ENCODE measurements at places on chromosomes 5 and 9. TPM values are rescaled to one million over a fixed set of nuclear protein-coding genes. Genes with fewer than 3 reads are reported as not detected.

Gene MEIKIN
- total RNA-seq = not detected

- DNase-seq = no peak
Measured at GRCh38 chr5:123599171-123599570, 87.2 kb downstream of the CSNK1G3 start.

- no peak for DNase-seq
Measured at GRCh38 chr9:93173365-93174051, 10.4 kb upstream of the WNK2 start.

- no peak for DNase-seq
Measured at GRCh38 chr5:1523480-1523792, 324 bp downstream of the LPCAT1 start.

DNA sequence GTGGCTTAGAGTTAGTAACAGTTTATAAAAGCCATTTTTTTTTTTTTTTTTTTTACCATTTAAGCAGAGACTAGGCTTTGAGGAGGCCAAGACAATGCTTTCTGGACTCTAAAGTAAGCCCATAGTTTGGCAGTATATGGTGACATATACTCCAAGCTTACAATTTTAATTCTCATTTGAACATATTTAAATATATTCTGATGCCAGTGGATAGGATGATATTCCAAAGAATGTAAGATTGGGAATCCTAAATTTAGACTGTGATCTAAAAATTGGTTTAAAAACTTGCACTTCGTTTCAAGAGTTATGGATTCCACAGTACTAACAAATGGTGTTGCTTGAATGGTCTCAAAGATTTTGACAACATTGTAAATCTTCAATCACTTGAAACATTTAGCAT is 112.1 kb downstream of the CWC27 start:
- no peak for DNase-seq

DNA sequence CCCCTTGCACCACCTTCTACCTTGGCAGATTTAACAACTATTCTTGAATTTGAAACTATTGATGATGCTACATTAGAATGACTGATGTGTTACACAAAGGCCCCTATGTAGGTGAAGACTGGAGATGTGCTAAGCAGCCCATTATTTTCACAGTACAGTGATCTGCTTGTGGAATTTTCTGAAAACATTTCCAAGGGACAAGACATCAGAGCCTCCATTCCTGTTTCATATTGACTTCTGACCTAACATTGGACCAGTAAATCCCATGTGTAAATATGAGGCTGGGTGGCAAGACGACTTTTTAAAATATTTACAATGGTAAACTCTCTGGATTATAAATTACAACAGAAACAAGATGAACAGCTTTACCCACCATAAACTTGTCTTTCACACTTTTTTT is 265.8 kb upstream of the EFNA5 start:
- DNase-seq = no peak

DNA sequence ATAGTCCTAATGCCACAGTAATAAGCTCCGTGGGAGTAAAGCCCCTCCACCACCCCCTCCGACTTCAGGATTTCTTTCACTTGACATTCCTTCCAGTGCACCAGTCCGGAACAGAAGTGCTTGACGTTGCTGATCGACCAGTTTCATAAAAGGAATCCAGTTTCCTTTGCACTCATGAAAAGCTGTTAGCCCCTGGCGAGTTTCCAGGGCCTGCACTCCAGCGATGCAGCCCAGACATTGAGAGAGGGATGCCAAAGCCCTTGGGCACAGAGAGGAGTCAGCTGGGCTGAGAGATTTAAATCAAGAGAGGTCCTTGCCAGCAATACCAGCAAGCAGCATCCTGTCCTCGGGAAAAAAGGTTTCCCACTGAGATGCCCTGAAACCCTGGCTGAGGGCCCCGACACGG is 170.1 kb downstream of the GABBR2 start:
- DNase-seq = no peak

Gene CD14
- not detected for total RNA-seq

DNA sequence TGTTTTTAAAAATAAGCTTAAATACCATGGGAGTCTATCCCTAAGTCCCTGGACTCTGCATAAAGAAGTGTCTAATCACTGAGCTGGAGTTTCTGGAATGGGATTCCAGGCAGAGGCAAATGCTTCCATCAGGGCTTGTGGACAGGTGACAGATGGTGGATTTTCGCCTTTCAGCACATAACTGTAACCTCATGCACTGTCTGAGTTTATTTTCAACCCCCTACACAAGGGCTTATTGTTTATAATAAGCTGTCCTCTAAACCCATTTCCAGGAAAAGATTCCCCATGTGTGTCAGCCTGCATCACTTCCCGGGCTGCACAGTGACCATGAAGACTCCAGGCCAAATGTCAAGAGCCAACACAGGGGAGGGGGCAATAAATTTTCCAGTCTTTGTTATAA is 264.0 kb downstream of the PIK3R1 start:
- no peak for DNase-seq

DNA sequence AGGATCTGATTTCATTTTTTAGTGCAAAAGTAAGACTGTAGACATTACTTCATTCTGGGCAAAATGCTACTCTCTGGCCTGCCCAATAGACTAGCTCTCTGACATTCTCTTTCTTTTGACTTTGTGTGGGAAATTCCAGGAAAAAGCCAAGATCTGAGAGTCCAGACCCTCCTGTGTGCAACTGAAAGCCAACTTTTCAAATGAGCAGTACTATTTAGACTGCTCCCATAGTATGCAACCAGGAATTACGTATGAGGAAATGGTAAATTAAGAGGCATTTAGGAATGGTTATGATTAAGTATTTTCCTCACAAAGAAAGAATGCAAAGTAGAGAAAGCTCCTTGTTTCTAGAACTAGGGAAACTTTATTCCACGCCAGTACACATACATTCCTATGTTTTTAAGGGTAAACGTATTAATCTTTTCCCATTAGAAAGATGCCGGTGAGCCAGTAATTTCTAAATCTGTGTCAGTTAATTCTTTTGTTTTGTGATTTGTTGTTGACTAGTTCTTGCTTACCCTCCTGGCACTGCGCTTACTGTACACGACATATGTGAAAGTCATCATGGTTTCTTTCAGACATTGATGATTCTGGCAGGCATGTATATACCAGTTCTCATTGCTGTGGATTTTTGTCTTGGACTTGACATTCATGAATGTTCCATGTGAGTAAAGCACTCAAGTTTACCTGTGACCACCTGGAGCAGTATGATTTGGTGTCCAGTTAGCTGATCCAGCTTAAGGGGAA is 56.0 kb downstream of the AOPEP start:
- no peak for DNase-seq

Gene ANGPTL2
- total RNA-seq = 25.5 TPM

Gene MARCHF3
- total RNA-seq = 36.6 TPM

GRCh38 chr9:94932652-94933510 is 206.4 kb downstream of the AOPEP start:
- no peak for DNase-seq

Gene SYNPO
- 123 TPM for total RNA-seq

GRCh38 chr5:8094304-8094703 is 225.4 kb downstream of the MTRR start:
- DNase-seq = no peak

DNA sequence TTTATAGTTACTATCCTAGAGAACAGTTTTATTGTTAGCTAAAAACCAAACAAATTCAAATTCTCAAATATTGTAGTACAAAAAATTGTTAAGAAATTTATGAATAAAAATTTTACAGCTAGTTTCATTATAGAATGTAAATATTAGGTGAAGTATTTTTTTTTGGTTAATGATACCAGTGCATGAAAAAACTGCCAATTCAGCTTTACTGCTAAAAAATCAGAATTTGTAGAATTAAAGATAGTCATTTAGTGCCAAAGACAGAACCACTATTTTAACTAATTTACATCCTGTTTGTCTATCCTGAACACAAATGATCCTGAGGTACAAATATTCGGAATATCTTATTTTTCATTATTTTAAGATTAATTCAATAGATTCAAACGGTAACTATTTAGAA is 202.6 kb downstream of the FER start:
- no peak for DNase-seq

- DNase-seq = peak; percentile 23
Measured at GRCh38 chr5:98827161-98827560, 53.7 kb downstream of the RGMB start.

GRCh38 chr5:171578049-171578828 is 158.8 kb downstream of the FGF18 start:
- no peak for DNase-seq

DNA sequence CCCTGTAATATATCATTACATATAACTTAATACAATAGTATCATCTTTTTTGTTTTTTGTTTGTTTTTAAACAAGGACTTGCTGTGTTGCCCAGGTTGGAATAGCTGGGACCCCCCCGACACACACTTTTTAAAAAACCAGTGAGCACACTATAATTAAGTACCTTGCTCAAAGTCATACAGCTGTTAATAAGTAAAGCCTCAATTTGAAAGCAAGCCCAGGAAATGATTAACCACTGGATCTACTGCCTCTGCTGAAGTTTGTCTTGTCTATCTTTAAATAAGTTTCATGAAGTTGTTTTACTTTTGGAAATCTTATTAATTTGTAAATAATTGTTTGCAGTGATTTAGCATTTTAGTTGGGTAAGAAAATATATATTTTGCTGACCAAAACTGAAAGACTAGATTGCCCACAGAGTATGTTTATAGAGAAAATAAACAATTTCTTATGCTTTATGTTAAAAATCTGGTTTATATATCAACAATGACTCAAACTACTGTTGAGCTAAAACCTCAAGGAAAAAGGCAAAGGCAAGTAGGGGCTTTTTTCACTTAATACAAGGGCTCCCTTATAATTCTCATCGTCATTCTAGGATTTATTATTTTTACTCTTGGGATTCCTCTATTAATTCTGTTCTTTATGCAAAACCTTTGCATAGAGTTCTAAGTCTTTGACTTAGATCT is 5.8 kb upstream of the CARNMT1 start:
- DNase-seq = no peak
